ENCODE measurements at places on chromosomes 1 and 21. TPM values are rescaled to one million over a fixed set of nuclear protein-coding genes. Genes with fewer than 3 reads are reported as not detected.

The PTGER3 gene
- total RNA-seq: 14.4 TPM

The AIRE gene
- total RNA-seq: not detected

The TNFAIP8L2 gene
- total RNA-seq: 8.3 TPM

The SH2D2A gene
- total RNA-seq: 0.84 TPM

The LINGO4 gene
- not detected for total RNA-seq

- no peak for DNase-seq
Observed at GRCh38 chr1:185291159-185291558, 25.9 kb downstream of the IVNS1ABP start.

DNA sequence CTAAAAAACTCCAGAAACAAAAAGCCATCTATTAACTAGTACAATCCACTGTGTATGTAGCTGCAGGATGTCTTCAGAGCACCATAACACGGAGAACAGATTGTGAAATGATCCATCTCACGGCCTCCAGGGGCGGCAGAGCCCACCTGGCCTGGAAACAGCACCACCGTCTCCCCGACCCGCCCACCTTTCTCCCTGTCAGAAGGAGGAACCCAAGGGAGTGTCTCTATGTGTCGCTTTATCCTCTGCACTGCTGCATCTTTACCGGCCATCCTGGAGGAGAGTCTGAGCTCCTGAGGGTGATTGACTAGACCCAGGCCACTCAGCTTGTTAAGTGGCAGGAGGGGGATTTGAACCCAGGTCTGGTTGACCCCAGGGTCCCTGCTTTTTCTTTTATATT, 405.0 kb downstream of the MATN1 start:
- DNase-seq: no peak

DNA sequence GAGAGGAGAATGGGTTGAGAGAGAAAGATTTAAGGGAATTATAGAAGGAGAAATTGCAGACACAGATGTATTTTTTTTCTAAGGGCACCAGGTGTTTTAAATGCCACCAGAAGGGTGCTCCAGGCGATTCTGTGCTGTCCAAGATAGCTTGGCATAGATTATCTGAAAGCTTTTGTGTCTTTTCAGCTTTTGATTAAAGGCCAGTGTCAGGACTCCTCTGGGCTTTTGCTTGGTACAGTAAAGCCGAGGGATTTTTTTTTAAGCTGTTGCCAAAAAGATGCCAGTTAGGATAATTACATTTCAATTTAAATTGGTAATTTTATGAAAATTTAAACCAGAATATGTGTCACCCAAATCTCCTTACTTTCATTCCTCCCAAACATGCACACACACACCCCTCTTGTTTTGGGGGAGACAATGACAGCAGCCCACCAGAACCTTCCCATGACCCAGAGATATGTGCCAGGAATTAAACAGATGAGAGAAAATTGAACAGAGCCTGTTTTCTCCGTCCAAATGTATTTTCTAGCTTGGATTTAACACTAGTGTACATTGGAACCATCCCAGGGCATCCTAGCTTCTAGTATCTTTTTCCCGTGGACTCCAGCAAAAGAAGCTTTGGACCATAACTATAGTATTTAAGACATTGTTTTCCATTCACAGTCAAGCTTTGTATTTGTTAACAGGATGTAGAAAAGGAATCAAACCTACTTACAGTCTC, 670.7 kb upstream of the CXADR start:
- no peak for DNase-seq

- no peak for DNase-seq
Observed at GRCh38 chr21:30769724-30770431, 14.7 kb upstream of the KRTAP21-1 start.

DNA sequence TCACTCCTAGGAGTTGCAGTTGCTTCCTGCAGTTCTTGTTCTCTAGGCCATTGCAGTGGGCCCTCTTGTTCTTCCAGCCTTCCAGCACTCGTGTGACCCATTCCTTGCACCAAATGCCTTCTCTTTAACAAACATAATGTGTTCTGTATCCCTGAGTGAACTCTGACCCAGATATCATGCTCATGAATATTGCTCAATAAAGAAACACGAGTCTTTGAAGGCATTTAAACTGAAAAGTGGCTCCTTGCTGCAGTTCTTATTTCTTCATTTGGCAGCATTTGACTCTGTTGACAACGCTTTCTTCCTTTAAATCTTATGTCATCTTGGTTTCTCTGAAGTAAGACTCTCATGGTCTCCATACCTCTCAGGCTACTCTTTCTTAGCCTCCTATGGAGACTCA, 100.7 kb upstream of the PDE4B start:
- no peak for DNase-seq

GRCh38 chr1:216904471-216904870, 181.2 kb upstream of the ESRRG start:
- DNase-seq: no peak

DNA sequence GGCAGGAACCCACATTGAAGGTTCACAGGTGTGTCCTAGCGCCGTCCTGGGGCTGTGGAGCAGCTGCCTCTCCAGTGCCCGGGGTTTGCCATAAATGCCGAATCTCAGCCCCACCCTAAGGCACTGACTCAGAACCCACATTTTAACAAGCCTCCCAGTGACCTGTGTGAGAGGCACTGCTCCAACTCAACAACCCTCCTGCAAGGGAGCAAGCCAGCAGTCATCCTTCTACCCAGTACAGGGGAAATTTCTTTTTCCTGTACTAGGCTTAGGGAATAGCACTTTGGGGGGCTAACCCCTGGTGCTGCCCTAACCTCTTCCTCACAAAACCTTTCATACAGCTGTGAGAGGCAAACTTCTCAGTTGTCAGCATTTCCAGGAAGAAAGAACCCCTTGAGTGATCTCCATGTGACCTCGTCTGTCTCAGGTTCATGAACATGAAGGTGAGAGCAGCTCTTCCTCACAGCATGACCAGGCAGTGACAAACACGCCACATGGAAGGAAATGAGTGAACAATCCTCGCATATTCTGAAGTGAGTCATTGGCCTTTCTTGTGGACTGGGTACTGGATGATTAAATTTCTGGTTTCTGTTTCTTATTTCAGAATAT, 11.4 kb upstream of the BCAR3 start:
- no peak for DNase-seq

DNA sequence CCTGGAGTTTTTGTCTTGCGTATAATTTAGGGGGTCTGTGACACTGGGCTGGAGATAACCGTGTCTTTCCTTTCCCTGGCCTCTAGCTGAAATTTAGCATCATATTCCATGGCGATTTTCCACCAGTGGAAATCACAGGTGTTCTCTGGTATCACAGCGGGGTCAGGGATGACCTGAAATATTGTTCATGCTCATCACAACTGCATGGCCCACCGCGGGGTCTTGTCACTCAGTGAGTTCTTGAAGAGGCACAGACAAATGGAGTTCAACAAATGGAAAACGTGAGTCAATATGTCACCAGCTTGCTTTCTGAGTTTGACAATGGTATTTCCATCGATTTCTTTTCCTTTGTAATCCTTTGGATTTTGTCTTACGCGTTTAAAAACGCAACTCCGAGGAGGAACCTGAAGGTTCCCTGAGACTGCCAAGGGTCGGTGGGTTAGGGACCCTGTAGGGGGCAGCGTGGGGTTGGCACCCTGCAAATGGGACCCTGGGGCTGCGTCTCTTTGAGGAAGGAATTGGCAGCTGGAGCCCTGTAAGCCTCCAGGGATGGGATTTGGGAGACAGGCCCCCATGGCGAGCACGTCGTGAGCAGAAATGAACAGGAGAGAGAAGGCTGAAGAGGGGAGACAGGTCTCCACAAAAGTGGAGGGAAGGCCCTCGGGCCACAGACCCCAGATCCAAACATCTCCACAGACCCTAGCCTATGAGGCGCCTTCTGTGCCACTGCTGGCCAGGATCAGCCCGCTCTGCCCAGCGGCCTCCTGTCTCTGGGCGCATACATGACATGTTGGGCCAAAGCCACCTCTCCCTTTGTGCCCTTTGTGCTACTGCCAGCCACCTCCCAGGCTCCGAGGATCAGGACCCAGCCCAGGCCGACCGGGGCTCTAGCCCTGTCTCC, 32.1 kb upstream of the RUNX3 start:
- no peak for DNase-seq

DNA sequence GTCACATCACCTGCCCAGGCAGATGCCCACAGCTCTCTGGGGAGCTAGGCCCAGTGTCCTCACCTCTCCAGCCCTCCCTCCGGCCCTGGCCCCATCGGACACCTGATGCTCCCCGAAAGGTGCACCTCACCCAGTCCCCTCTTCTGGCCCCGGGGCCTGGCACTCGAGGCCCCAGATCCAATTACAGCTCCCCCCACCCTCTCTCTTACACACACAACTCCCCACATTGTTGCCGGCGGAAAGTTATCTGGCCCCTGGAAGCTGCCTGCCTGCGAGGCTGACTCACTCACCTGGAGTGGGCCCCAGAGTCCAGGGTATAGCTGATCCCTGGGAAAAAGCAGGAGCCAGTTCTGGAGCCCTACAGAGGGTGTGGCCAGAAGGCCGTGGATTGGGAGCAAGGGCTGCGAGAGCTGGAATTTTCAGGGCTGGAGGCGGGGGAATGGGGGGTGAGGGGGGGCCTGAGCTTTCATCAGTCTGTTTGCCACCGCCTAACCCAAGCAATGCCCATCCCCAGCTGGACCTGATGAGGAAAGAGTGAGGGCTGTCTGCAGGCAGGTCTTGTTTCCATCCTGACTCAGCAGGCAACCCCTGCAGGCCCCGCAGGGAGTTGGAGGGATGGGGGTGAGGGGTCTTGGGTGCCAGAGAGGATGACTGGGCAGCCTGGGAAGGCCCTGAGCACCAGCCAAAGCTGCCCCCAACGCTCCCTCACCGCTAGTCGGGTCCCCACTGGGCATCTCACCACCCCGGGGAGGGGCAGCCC, 948 bp downstream of the FBXO2 start:
- no peak for DNase-seq

DNA sequence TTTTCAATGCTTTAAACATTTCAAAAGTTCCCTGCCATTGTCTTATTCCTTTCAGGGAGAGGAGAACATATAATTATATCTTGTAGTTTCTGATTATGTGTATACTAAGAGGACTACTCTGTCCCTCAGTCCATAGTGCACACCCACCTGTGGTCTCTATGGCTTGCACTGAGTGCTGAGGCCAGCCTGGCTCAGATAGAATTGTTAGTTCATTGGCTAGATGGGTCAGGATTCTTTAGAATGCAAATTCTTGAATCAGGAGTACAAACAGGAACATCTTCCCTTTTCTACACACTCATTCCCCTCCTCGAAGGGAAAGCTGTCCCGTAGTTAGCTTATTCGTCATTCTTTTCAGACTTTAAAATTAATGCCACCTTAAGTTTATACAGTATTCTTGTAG, 8.2 kb downstream of the BACH1 start:
- peak; percentile 31 for DNase-seq

DNA sequence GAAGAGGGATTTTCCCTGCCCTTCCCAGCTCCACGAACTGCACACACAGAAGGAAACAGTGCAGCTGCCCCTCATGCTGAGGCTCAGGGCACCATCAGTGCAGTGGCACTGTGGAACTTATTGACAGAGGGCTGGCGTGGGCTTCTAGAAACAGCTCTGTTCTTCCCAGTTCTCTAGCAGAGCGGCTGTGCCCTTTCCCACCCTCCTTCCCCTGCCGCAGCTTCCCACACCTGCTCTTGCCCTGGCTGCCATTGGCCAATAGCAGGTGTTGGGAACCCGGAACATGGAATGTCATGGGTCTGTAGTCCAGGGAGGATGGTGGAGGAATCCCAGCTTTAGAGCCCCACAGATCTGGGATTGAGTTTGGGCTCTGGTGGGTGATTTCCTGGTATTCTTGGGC, 343.8 kb downstream of the RPS6KC1 start:
- DNase-seq: no peak

DNA sequence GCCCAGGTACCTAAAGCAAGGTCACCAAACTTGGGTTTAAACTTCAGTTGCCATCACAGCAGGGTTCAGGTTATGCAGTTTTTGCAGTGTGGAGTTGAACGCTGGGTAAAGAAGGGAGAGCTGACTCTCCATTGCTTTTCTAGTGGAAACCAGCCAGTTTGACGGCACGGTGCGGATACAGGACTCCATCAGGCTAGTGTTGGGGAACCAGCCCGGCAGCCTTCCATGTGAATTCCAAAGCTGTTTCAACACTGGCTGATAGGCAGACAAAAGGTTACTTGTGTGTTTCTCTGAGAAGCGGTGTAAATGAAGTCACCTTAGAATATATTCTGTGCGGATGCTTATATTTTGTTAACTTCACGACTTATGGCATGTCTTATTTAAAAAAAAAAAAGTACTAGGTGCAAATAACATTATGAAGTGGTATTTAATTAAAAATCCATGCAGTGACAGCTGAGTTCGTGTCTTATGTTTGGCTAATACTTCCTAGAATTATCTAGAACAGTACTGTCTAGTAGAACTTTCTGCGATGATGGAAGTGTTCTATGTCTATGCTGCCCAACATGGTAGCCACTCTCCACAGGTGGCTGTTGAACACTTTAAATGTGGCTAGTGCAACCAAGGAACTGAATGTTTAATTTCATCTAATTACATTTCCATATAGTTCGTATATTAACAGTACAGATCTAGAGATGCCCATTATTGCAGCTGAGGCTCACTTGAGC, 29.9 kb upstream of the RCAN3 start:
- DNase-seq: no peak
